ENCODE measurements at places on chromosomes 3 and 15.

DNA sequence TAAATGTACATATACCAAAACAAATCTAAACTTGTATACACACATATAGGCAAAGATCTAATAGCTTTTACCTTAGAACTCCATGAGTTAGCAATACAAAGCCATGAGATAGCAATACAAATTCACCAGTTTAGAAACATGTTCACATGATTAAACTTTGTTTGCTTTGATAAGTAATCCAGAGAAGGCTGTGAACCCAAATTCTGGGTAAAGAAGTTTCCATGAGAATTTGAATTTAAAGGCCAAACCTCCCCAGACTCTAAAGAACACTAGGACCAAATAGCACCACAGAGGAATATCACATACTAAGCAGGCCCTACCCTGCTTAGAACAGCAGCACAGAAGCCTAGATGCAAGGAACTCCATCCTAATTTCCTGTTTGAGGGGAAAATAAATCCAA lies 83.7 kb upstream of the TP63 start:
- no peak for DNase-seq

DNA sequence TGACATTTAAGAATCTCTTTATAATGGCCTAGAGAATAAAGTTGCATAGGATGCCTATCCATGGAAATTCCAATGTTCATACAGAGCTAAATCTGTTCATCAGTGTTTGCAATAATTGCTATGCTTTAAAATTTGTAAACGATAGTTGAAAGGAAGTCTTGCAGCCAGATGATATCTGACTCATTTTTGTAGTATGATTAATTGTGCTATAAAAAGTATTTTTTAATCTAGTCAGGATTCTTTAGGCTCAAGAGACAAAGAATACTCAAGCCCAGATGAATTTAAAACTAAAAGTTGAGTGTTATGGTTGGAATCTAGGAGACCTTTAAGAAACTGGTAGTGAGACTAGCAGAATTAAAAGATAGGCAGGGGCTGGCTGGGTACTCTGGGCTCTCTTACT lies 50.5 kb downstream of the SUCNR1 start:
- no peak for DNase-seq

GRCh38 chr3:107268469-107268868 lies 108.8 kb upstream of the CCDC54 start:
- no peak for DNase-seq

GRCh38 chr3:58333206-58334012 lies 717 bp downstream of the PXK start:
- DNase-seq, result no peak

GRCh38 chr3:56302417-56302816 lies 165.8 kb downstream of the ERC2 start:
- no peak for DNase-seq

- no peak for DNase-seq
Observed at GRCh38 chr15:85625856-85626255, 168.9 kb downstream of the KLHL25 start.

- peak; percentile 21 for DNase-seq
Observed at GRCh38 chr15:76866716-76867321, 38.3 kb downstream of the SCAPER start.

DNA sequence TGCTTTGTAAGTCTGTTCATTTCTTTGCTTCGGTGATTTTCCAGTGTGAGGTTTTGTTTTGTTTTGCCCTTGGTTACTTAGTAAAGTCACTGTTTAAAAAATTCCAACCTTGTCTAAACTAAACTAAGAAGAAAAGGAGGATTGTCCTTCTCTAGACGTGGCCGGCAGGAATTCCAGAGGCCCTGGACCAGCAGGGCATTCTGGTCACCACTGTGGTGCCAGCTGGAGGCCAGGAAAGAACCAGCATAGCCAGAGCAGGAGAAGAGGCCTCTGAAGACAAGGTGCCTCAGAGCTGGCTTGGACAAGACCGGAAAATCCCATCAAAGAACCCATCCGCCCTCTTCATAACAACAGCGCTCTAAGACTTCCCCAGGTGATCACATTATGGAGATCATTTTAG lies 8.2 kb downstream of the PLOD2 start:
- no peak for DNase-seq

- no peak for DNase-seq
Observed at GRCh38 chr3:26535151-26535550, 87.4 kb upstream of the LRRC3B start.

GRCh38 chr3:25137606-25138005 lies 290.5 kb upstream of the RARB start:
- no peak for DNase-seq

DNA sequence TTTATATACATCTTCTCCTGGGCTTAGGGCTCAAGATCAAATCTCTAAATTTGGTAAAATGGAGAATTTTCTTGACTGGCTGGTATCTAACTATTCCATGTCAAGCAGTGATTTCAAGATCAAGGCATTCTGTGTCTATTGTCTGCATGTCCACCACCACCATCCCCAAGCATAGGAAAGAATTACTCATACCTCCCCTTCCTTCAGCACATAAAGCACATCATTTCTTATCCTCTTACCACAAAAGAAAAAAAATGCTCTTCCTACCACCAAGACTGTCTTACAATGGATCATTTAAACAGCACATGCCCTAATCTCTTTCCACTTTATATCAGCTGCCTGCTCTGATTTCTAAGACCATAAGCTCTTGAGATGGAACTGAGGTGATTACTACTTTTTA lies 470.5 kb upstream of the THBS1 start:
- DNase-seq, result no peak

DNA sequence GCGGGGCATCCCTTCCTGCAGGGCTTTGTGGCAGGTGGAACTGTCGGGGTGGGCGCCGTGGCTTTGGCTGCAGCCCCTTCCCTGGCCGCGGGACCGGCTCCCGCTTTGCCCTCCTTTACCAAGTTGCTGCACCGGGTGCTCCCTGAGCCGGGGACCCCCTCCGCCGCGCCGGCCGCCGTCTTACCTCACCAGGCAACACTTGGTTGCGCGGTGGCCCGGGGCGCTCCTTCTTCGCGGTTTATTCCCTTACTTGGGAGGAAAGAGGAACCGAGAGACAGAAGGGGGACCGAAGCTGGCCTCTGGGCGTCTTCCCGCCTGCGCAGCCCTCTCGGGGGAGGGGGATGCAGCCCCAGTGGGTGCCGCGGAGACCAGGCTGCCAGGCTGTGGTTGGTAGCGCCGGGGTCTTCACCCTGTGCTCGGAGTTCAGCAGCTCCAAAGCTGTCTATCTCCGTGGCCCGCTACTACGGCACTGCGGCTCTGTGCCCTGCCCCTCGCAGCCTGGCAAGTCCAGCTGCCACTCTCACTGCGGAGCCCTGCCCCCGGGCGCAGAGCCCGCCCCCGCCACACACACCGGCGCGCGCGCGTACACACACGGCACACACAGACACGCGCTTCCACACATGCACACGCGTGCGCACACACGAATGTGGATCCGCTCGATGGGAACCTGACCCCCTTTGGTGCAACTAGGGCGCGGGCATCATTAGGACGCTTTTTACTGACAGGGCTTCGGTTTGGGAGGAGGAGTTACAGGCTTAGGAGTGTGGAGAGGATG lies at the start of gene DGKG:
DGKG (minus strand) TSS at position 473 of the 775 bp plus-strand sequence. CDS start 41,775 bp downstream, outside the sequence.
- no peak for DNase-seq

DNA sequence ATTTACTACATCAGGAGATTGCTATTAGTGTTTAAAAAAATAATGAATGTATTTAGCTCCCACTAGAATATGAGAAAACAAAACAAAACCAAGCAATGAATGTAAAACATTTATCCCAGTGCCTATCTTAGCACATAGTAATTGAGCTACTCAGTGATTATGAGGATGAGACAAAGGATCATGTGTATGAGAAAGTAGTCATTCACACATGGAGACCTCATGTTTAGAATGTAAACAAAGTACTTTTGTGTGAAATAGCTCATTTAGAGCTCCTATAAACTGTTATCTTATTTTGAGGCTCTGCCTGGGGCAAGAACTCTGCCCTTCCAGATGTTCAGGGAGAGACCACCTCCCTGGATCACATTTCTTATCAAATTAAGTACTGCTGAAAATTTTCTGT lies 236.8 kb downstream of the LRRN1 start:
- no peak for DNase-seq

- no peak for DNase-seq
Observed at GRCh38 chr3:69240651-69241568, 118.5 kb upstream of the LMOD3 start.
